ENCODE measurements at places on chromosomes 3 and 15. TPM values are rescaled to one million over a fixed set of nuclear protein-coding genes. Genes with fewer than 3 reads are reported as not detected.

NR2E3 gene
- not detected for total RNA-seq

ZMYND10 gene
- total RNA-seq = 32.8 TPM

GRCh38 chr3:143608966-143609365 lies 239.3 kb downstream of the SLC9A9 start:
- H3K4me3 ChIP-seq = no peak overlapping the region
- no peaks in the 10 kb centered on the region for H3K4me1 ChIP-seq
- H3K36me3 ChIP-seq = no peaks in the 10 kb centered on the region
- no peak overlapping the region for H3K27ac ChIP-seq
- H3K27me3 ChIP-seq = no peaks in the 10 kb centered on the region
- DNase-seq = no peak

DNA sequence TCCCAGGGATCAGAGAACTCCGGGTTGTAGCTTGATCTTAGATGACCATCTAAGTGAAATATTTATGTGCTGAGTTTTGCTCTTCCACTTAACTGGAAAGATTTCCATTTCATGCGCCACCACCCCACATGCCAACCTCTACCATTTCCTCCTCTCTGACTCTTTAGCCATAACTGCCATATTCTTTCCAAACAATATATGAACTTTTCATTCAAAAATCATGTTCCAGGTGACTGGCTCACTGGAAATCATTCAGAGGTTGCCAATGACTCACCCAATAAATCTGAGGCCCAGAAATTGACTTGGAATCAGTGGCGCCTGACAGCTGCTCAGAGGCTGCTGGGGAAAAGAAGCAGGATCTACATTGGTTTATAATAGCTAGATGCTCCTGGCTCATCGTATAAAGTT lies 31.6 kb upstream of the FAM174B start:
- no peaks in the 10 kb centered on the region for H3K27me3 ChIP-seq
- H3K36me3 ChIP-seq = no peaks in the 10 kb centered on the region
- H3K4me3 ChIP-seq = no peak overlapping the region
- H3K27ac ChIP-seq = no peak overlapping the region

GRCh38 chr3:119620899-119621298 lies 23.2 kb downstream of the PLA1A start:
- peaks cover 6% of the 10 kb centered on the region for H3K4me1 ChIP-seq
- no peak overlapping the region for H3K4me3 ChIP-seq
- no peak for DNase-seq
- H3K27ac ChIP-seq = no peak overlapping the region
- no peaks in the 10 kb centered on the region for H3K27me3 ChIP-seq
- no peaks in the 10 kb centered on the region for H3K36me3 ChIP-seq

GRCh38 chr15:72495007-72495406 lies 20.9 kb downstream of the ARIH1 start:
- H3K36me3 ChIP-seq = peaks cover 7% of the 10 kb centered on the region

DNA sequence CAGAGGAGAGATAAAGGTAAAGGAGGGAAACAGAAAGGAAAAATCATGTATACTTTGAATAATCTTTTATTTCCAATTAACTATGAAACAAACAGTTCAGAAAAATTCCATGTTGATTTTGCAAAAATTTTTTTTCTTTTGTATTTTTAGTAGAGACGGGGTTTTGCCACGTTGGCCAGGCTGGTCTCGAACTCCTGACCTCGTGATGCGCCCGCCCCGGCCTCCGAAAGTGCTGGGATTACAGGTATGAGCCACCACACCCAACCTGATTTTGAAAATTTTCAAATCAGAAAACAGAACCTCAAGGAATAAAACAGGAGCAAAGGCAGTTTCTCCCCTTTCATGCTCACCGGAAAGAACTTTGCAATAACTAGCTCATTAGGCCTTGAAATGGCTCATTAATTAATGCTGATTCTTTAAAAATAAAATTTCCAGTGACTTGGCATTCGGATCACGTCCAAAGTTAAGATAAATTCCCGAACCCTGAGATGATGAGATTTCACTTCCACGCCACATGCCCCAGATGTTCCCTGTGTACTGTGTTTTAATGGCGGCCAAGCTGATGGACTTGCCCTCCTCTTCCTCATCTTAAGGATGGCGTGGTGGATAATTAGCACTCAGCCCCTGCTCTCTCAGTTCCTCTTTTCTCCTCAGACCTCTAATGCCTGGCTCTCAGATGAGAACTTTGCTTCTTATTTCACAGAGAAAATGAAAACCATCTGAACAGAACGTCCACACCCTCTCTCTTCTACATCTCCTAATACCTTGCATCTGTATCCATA lies 10.8 kb downstream of the BCL2L10 start:
- DNase-seq = no peak
- H3K27ac ChIP-seq = no peak overlapping the region
- no peaks in the 10 kb centered on the region for H3K27me3 ChIP-seq

GRCh38 chr3:31789429-31789828 lies 191.6 kb downstream of the OSBPL10 start:
- H3K36me3 ChIP-seq = no peaks in the 10 kb centered on the region
- no peaks in the 10 kb centered on the region for H3K4me1 ChIP-seq
- DNase-seq = no peak

GRCh38 chr3:60555686-60556354 lies 695.4 kb downstream of the FHIT start:
- DNase-seq = no peak
- no peak overlapping the region for H3K4me3 ChIP-seq
- no peak overlapping the region for H3K27ac ChIP-seq
- H3K36me3 ChIP-seq = no peaks in the 10 kb centered on the region
- H3K4me1 ChIP-seq = no peaks in the 10 kb centered on the region

DNA sequence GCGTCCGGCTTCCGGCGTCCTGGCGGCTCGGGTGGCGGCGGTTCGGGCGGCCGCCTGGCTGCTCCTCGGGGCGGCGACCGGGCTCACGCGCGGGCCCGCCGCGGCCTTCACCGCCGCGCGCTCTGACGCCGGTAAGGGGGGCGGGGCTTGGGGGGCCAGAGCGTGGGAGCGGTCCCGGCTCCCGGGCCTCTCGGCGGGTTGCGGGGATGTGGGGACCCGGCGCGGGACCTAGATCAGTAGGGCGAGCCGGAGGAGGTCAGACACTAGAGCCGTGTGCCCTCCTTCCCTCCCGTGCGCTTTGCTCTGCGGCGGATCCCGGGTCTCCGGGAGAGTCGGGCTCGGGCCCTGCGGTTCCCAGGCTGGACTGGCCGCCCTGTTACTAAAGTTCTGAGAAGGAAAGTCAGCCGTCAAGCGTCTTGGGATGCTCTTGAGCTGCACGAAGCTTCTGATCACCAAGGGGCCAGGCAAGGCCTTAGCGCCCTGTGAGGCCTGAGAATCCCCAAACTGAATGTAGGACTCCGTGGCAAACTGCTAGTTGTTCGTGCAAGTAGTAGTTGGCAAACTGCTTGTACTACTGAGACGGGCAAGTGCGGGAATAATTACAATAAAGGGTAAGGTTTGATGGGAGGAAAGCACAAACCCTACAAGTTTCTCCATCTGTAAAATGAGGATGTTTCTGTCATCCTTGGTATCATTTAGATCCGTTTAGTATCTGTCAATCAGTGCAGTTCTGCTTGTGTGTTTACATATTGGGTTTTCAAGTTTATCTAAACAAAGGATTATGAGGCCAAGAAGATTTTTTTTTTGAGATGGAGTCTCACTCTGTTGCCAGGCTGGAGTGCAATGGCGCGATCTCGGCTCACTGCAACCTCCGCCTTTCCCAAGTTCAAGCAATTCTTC lies 587 bp downstream of the PIGX start:
- peak overlapping the region; percentile 83 for H3K4me3 ChIP-seq
- H3K36me3 ChIP-seq = no peaks in the 10 kb centered on the region
- H3K27ac ChIP-seq = peak overlapping the region; percentile 91
- peaks cover 14% of the 10 kb centered on the region for H3K4me1 ChIP-seq
- DNase-seq = peak; percentile 80

DNA sequence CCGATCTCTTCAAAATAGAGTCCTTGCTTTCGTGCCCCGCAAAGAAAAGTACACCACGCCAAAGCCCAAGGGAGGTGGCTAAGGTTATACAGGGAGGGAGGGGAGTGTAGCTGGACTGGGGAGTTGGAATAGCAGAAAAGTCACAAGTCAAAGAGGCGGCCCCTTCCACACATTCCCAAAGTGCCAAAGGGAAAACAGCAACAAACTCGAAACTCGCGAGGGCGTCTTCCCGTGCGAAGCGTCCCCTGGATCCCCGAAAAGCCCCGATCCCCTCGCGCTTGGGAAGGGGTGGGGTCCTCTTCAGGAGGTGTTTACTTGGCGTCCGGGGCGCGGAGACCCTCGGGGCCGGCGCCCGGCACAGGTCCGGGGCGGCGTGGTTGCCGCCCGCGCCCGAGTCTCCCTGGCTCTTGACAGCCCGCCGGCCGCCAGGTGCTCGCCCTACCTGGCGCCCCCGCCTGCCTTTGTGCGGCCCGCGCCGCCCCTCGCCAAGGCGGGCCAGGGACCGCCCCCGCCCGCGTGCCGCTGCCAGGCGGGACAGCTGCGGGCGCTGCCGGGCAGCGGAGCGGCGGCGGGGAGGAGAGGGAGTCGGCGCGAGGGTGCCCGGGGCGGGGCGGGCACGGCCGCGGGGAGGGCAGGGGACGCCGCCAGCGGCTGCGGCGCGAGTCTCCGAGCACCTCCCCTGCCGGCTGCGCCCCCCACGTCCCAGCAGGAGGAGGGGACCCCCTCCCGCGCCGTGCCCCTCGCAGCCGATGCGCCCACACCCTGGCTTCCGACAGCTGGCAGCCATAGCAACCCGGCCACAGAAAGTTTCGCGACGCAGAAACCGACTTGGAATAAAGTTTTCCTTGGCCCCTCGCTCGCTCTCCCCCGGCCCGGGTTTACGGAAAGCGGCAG lies 966 bp downstream of the MYO1E start:
- no peaks in the 10 kb centered on the region for H3K27me3 ChIP-seq
- H3K4me1 ChIP-seq = peaks cover 20% of the 10 kb centered on the region
- peak overlapping the region; percentile 92 for H3K27ac ChIP-seq
- DNase-seq = peak; percentile 61
- H3K36me3 ChIP-seq = no peaks in the 10 kb centered on the region

- peaks cover 44% of the 10 kb centered on the region for H3K4me1 ChIP-seq
- H3K36me3 ChIP-seq = no peaks in the 10 kb centered on the region
- H3K4me3 ChIP-seq = peak overlapping the region; percentile 81
- H3K27me3 ChIP-seq = no peaks in the 10 kb centered on the region
- peak overlapping the region; percentile 95 for H3K27ac ChIP-seq
Measured at GRCh38 chr3:188152660-188153436, 1.1 kb upstream of the LPP start.

Data from lower lobe of right lung (tissue), 2 donors.